Activated naive CD4-positive, alpha-beta T cell (primary cell): ENCODE measurements at places on chromosomes 1 and 21.

DNA sequence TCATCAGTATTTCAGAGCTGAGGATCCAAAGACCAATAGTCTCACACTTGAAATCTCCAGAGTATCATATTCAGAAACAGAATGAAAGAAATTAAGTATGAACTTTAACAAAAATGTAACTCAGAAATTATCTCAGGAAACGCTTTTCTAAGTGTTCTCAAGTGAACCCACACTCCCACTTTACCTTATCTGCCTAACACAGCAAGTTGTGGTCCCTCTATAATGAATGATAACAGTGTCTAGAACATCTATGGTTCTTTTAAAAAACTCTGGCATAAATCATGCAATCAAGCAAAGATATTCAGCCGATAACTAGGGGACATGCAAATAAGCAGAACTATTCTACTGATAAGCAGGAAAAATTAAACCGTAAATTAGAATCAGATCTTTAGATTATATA, 1574.2 kb downstream of the PLA2G4A start:
- DNase-seq = no peak

GRCh38 chr1:180265871-180266270, 35.8 kb downstream of the LHX4 start:
- DNase-seq = no peak

DNA sequence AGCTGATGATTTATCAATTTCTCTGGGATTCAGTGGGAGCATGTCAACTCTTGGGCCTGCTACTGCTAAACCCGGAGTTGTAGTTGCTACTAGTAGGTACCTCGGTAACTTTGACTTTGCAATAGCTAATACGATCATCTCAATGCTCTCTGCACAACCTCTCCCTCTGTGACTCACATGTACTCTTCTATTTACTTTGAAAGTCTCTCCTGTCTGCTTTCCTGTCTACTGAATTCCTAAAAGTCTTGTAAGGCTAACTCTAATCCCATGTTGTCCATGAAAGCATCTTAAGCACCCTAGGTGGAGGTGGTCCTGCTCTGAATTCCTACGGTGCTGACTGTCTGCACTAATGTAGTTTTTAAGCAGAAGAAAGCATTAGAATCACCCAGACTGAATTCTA, 29.3 kb downstream of the SLC9C2 start:
- DNase-seq = no peak

- no peak for DNase-seq
Measured at GRCh38 chr1:97758541-97759057, 162.2 kb downstream of the DPYD start.

DNA sequence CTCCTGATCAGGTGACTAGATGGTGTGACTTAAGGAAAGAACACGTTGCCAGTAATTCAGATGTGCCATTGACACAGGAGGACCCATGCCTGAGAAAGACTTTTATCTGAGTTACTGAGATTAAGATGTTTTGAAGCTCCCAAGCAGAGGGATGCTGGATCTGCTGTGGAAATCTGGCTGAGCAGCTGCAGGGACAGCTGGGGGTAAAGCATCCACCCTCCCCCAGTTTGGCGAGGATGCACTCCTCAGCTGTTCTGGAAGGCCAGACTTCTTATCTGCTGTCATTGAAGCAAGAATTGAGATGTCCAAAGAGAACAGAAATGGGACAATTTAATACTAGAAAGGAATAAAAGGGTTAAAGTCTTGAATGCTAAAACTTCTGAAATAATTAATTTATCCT, 25.7 kb downstream of the TTC3 start:
- DNase-seq = no peak

- no peak for DNase-seq
Measured at GRCh38 chr1:211896958-211897357, 66.4 kb upstream of the LPGAT1 start.

DNA sequence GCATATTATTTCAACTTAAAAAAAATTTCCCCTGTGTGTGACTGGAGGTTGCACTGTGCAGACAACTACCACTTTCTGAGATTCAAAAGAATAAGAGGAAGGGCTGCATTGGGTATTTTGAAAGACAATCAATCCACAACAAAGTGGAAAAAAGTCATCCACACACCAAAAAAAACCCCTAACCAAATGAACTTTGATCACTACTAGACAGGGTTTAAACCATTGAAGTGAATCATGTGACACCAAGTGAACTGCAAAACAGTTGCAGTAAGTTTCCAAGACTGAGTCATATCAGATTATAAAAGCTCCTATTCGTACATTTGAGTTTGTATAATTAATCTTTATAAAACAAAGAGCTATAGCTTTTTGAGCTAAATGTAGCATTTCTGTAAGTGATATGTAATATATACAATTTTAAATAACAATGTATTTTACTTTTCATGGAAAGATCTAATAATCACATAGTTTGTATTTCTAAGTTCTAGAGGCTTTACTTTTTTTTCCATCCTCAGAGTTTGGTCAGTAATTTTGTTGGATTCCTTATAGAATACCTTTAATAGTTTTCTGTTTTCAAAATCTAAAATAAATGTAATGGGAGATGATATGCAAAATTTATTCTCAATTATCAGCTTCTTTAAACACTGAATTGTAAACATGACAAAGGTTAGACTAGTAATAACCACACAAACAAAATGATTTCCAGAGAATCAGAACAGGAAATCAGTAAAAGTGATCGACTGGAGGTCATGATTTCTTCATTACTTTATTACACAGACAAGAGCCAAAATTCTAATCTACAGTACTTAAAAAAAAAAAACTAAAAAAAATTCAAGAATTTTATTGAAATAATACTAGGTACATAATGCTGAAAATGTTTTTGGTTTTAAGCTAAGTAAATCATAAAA, 50.5 kb upstream of the GFI1 start:
- DNase-seq = no peak

- DNase-seq = no peak
Measured at GRCh38 chr1:177913762-177914540, 55.9 kb downstream of the SEC16B start.
